ENCODE measurements at places on chromosomes 4 and X.

DNA sequence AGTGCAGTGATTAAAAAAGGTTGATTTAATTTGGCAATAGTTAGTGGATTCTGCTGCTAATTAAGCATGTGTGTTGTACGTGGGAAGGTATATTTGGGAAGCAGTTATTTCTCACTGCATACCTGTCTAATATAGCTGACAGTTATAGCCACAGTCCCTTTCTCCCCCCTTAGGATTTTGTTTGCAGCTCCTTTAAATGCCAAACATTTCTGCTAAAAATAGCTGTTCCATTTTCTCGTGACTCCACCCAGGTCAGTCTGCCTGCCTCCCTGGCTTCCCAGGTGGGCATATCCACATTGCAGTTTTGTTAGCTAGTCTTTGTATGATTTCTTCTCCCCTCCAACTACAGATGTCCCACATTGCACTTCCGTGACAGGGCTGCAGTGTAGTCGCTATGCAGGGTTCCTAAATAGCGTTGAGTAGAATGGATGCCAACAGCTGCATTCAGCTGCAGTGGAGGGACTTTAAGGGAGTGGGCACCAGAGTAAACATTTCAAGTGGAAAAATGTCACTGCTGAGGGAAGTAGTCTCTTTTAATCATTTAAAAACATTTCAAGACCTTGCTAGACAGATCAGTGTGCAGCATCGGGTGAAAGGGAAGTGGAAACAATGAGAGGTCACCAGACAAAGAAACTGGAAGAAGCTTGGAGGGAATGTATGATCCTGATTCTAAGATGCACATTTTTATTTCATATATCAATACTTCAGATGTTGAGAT, 326.3 kb downstream of the RAPGEF2 start:
- DNase-seq: no peak

GRCh38 chr4:93617606-93618005, 210.9 kb upstream of the ATOH1 start:
- DNase-seq: no peak

DNA sequence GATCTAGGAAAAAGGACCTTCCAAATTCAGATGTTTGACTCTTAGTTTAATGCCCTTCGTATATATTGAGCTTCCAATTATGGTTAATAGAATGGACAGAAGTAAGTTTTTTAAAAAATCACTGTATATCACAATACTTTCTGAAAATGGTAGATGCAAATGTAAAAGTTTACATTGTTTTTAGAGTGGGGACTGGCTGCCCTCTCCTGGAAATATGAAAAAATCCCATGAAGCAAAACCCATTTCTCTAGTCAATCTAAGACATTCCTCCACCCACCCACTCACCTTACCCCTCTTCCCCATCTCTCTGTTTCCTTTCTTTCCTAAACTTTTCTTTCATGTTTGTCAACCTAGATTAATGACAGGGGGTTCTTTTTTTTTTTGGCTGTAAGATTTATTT, 134.5 kb downstream of the ARHGAP6 start:
- no peak for DNase-seq

GRCh38 chrX:82813671-82814078, 694.4 kb upstream of the POU3F4 start:
- DNase-seq: no peak

- DNase-seq: no peak
Observed at GRCh38 chrX:151363316-151363715, 33.7 kb upstream of the VMA21 start.

DNA sequence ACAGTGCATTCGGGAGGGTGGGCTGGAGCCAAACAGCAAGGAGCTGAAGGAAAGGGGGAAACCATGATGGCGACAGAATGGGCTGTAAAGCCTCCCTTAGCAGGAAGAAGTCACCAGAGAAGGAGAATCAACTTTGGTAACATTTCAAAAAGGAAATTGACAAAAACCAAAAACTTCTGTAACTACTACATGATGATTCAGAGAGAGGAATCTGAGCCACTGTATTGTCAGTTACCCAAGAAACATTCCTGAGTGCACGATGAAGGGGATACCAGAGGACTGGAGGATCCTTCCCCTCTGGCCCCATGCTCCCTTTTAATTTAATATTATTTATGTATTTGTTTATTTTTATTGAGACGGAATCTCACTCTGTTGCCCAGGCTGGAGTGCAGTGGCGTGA, 26.3 kb downstream of the PDHA1 start:
- no peak for DNase-seq

GRCh38 chr4:141153751-141154510, 20.7 kb upstream of the RNF150 start:
- no peak for DNase-seq

DNA sequence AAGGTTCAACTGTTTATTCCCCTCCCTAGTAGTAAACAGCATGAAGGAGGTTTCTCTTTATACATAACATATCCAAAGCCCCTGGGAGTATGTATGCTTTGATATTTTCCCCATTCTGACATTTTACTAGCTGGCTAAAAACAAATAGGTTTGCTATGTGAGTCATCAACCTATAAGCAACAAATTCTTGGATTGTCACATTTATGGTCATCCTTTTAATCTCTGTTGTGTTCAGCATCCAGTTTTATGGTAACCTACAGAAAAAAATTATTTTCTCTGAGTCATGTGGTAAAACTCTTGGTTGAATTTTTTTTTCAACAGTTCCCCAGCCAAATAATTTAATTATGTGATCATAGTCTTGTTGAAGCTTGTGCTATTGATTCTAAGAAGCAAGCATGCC, 734.1 kb downstream of the ADGRL3 start:
- DNase-seq: no peak

DNA sequence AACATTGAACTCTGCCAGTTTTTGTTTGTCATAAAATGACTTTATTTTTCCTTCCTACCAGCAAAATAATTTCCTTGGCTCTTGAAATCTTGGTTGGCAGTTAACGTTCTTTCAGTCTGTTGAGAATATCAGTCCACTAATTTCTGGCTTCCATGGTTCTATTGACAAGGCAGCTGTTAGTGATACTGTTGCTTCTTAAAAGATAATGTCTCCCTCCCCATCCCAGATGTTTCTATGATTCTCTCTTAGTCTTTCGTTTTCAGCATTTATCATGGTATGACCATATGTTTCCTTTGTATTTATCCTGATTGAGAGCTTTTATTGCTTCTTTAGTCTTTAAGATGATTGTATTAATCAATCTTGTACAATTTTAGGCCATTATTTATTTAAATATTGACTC, 81.1 kb upstream of the STK26 start:
- DNase-seq: no peak

DNA sequence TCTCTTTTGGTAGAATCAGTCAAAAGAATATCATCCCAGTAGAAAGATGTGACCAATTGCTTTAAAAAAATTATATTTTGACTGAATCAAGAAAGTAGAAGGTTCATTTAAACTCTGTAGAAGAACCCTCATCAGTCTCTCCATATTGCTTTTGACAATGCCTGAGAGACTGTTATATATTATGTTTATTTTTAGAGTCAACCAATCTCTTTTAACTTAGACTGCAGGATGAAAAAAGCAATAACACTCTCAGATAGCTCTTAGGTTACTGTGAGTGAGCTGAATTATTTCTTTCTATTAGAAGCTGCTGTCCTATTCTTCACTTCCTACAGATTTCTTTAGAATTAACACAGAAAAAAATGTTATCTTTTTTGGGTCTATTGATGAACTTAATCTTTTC, 38.1 kb downstream of the GALNTL6 start:
- no peak for DNase-seq

DNA sequence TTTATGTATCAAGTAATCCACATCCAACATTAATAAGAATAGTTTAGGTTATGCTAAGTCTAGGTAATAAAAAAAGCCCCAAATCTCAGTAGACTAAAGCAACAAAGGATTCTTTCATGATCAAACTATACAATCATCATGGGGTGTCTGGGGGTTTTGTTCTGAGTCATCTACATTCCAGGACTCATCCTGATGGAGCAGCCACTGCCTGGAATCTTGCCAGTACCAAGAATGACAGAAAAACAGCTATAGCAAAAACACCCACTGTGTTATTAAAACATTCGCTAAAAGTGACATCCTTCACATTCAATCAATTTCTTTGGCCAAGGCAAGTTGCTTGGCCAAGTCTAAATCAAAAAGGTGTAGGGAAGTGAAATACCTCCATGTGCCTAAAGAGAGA, 3.9 kb upstream of the ARHGEF38 start:
- DNase-seq: no peak

- DNase-seq: no peak
Observed at GRCh38 chrX:108332281-108332680, 105.9 kb downstream of the COL4A6 start.

DNA sequence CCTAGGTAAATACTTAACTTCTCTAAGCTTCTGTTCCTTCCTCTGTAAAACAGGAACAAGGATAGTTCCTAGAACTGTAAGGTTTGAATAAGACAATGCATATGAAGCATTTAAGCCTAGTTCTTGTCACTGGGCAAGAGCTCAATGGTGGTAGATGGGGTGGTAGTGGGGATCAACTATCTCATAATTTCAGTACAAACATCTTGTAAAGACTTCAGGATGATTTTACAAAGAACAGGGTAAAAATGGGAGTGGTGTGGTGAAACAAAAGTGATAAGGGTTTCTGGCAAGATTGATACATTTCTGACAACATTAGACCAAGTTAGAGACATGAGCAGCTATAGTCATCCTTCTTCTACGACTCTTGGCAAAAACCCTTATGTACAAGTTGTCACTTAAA, 137.8 kb downstream of the SCFD2 start:
- no peak for DNase-seq

DNA sequence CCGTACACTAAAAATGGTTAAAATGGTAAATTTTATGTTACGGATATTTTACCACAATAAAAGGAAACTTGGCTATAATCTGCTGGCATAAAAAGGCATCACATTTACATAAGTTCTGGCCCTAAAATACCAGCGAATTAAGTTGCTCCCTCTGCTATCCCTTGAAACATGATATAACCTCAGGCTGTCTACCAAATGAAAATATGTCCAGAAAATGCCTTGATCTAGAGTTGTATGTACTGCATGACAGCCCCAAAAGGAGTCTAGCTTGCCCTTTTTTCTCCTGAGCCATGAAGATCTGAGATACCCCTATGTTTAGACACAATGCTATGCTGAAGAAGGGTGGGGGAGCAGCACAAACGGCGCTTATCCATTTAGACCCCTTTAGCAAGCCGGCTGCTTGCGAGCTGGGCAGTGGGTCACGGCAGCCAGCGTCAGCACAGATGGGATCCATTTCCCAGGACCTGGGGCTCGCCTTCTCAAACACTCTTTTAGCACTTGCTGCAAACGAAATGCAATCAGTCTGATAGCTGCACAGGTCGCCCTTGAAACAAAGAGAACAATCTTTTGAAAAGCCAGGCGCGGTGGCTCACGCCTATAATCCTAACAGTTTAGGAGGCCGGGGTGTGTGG, 77.0 kb downstream of the AFAP1 start:
- no peak for DNase-seq

DNA sequence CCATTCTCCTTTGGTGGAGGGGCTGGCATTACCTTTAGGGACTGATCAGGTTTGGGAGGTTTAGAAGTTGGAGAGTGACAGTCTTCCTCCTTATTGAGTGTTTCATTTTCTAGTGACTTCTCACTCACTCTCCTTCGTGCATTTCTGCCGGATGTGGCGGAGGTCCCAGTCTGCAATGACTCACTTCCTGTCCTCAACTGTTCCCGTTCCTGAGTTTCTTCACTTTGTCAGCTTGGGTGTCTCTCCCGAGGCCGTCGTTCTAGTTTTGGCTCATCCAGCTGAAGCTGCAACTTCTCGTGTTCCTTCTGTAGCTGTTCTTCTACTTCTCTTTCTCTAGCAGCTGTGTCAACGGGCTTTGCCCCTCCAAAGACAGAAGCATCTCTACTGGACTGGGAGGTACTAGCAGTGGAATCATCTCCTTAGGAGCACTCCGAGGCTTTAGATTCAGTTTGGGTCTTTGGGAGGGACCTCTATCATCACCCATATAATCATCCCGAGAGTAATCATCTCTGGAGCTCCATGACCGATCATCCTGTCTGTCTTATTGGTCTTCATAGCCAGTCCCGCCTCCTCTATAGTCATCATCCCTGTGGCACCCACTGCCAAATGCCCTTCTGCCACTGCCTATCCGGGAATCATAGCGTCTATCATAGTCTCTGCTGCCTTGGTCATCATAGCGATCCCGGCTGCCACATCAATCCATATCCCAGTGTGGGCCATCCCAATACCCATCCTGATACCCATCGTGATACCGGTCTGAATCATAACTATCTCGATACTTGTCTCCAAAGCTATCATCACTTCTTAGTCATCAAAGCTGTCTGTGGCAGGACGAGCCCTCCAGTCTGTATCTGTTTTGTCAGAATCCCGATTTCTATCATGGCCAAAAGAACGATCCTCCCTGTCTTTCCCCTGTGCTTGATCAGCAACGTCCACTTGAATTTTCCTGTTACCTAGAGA, 35.3 kb upstream of the VSIG4 start:
- peak; percentile 37 for DNase-seq

DNA sequence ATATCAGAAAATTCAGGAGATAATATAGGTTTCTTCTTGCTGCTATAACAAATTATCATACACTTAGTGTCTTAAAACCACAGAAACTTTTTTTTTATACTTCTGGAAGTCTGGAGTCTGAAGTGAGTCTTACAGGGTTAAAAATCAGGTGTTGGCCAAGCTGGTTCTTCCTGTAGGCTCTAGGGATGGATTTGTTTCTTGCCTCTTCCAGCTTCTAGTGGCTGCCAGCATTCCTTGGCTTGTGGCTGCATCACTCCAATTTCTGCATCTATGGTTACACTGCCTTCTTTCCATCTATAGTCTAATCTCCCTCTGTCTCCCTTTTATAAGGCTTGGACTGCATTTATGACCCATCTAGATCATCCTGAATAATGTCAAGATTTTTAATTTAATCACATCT, 68.7 kb downstream of the ANTXR2 start:
- DNase-seq: no peak

DNA sequence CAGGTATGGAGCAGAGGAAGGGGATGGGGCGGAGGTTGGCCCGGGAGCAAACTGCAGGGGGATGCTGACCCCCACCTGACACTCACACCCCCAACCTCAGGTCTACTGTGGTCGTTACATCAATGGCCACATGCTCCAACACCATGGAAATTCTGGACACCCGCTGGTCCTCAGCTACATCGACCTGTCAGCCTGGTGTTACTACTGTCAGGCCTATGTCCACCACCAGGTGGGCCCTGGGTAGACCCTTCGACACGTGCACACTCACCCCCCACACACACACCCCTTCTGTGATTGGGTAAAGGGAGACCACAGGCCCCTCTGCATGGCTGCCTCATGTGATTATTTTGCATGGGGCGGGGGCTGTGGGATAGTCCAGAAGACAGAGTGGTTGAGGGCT, 2.2 kb upstream of the ERAS start:
- no peak for DNase-seq

DNA sequence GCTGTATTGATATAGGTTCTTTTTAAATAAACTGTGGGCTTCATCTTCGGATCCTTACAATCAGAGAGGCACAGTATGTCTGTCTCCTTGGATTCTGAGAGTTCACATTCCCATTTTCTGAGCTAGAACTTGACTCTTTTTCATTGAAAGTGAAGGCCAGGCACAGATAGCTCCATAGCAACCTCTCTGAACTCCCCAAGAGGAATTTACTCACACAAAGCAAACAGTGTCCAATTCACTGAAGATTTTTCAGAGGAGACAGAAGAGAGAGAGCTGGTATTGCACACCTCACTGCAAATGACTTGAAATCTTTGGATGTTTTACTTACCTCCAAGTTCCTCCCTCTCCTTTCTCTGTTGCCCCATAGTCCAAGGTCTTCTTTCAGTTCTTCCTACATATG, 130.9 kb upstream of the CASK start:
- DNase-seq: no peak
